Right renal pelvis (tissue), 4 donors: ENCODE measurements at places on chromosomes 2 and 18. TPM values are rescaled to one million over a fixed set of nuclear protein-coding genes. Genes with fewer than 3 reads are reported as not detected.

- no peak for DNase-seq
Observed at GRCh38 chr2:150156876-150157275, 330.6 kb downstream of the RND3 start.

- no peak for DNase-seq
Observed at GRCh38 chr2:182066400-182067087, 80.9 kb downstream of the PPP1R1C start.

DNA sequence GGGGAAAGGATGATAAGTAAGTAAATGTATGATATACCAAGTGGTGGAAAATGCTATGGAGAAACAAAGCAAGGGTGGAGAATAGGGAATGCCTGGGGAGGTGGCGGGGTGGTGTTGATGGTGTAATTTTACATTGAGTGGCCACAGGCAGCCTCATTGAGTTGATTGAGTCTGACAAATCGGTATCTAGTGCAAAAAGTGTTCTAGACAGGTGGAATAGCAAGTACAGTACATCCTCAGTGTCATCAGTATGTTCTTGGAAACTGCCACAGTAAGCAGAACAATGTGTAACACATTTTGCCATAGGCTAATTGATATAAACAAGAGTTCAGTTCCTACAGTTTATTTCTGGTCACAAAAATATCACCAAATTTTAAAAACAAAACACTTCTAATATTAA lies 46.4 kb downstream of the UGP2 start:
- no peak for DNase-seq

DNA sequence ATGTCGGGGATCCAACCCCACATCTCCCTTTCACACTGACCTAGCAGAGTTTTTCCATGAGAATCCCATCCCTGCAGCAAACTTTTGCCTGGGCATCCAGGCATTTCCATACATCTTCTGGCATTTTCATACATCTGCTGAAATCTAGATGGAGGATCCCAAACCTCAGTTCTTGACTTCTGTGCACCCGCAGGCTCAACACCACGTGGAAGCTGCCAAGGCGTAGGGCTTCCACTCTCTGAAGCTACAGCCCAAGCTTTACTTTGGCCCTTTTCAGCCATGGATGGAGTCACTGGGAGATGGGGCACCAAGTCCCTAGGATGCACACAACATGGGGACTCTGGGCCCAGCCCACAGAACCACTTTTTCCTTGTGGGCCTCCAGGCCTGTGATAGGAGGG lies 32.2 kb upstream of the TEX51 start:
- DNase-seq, result no peak

The LOXHD1 gene
- polyA plus RNA-seq, result 0.66 TPM

GRCh38 chr18:76389716-76390115 lies 105.3 kb downstream of the ZNF516 start:
- DNase-seq, result no peak

- DNase-seq, result no peak
Observed at GRCh38 chr2:100941646-100942240, 60.3 kb upstream of the RPL31 start.

The SERPINB12 gene
- 0.04 TPM for polyA plus RNA-seq

The CYTIP gene
- polyA plus RNA-seq, result 2.2 TPM

DNA sequence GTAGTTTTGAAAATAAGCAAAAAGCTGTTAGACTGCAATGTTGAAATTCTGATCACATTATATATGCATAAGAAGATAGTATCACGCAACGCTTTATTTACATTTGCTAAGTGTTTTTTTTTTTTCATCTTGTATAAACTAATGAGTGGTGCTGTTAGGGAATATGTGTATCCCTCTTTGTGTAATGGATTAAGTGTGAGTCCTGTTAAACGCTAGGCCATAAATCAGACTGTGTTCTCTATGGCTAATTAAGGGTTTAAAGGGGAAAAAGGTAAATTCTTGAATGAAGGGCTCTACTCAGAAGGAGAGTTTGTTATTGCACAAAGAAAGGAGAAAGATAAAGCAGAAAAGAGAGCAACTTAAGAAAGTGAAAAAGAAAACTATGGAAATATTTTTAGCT lies 4.8 kb upstream of the ASXL3 start:
- DNase-seq, result no peak

The ACMSD gene
- polyA plus RNA-seq, result 44.7 TPM

The RPL37A gene
- 2,170 TPM for polyA plus RNA-seq

The SULT1C4 gene
- 42.6 TPM for polyA plus RNA-seq

The MARCO gene
- polyA plus RNA-seq, result not detected

The EFHD1 gene
- polyA plus RNA-seq, result 95.8 TPM

DNA sequence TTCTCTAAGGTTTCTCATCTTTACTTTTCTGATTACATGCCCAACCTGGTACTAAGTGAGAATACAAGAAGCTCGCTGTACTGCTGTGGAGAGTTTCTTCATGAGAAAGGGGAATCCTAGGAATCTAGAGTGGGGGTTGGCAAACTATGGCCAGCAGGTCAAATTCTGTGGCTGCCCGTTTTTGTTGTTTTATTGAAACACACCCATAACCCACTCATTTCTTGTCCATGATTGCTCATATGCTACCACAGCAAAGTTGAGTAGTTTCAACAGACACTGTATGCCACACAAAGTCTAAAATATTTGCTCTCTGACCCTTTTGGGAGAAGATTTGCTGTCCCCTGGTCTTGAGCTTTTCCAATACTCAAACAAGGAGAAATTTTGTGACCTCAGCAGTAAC lies 58.8 kb downstream of the C2orf74 start:
- no peak for DNase-seq

GRCh38 chr2:15178946-15179345 lies 382.2 kb downstream of the NBAS start:
- no peak for DNase-seq

The RAB31 gene
- 35.6 TPM for polyA plus RNA-seq

GRCh38 chr2:47201224-47201623 lies 46.1 kb upstream of the STPG4 start:
- DNase-seq, result no peak

- DNase-seq, result no peak
Observed at GRCh38 chr2:231326404-231326803, 69.1 kb upstream of the B3GNT7 start.

DNA sequence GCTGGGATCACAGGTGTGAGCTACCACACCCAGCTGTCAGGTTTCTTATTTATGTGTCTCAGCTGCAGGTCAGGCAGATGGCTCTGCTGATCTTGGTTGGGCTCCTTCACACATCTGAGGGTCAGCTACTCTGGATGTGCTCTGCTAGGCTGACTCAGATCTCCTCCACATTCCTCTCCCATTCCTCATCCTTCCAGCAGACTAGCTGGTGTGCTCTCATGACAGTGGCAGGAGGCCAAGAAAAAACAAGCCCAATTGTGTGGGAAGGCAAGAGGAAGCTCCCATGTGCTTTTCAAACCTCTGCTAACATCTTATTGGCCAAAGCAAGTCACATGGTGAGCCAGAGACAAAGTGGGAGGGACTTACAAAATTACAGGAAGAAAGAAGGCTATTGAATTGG lies 11.7 kb upstream of the MSH6 start:
- DNase-seq, result no peak

The IL36G gene
- polyA plus RNA-seq, result not detected

The CROCC2 gene
- 0.03 TPM for polyA plus RNA-seq

The ANKRD36C gene
- polyA plus RNA-seq, result 13.4 TPM

- DNase-seq, result no peak
Observed at GRCh38 chr18:48800876-48801727, 149.7 kb downstream of the SMAD7 start.

DNA sequence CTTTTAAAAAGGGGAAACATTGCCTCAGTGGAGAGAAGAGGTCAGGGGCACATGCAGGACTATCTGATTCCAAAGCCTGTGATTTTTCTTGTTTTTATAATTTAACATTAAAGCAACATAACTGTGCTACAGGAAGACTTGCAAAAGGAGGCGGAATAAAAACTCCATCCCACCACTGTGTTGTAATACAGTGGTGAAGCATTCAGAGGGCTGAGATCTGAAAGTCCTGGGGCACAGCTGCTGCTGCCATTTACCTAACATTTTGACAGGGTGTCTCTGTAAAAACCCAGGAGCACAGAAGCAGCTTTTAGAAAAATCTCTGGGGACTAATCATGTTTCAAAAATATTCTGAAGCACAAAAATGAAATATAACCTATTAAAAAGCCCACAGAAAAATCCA lies 97.6 kb downstream of the GRB14 start:
- DNase-seq, result no peak

DNA sequence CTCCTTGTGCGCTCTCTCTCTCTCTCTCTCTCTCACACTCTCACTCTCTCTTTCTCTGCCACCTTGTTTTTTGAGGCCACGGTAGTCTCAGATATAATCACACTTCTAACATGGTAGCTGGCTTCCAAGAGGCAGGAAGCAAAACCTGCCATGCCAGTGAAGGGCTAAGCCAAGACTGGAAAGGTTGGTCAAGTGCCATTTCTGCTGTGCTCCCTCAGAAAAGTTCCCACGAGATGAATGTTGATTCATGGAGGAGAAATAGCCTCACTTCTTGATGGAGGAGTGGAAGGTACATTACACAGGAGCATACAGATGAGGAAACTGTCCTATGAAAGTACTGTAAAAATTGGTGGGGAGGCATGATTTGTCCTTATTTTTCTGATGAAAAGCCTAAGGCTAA lies 237.9 kb downstream of the XIRP2 start:
- no peak for DNase-seq

- no peak for DNase-seq
Observed at GRCh38 chr2:105926960-105927678, 182.4 kb downstream of the NCK2 start.

DNA sequence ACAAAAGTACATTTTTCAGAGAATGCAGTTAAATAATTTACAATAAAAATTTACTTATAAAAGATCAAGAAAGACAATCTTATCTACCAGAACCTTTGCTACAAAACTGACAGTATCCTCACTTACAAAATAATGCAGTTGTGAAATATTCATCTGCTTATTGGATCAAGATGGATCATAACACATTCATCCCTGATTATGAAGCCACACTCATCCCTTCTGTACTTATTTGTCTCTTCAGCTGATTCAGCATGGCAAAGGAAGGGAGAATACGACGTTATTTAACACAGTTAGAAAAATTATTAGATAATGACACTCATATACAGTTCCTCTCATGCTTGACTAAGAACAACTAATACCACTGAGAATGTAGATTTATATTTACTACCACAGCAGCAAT lies 46.4 kb downstream of the TCF4 start:
- DNase-seq, result no peak

The ITPRIPL1 gene
- polyA plus RNA-seq, result 4.9 TPM

- DNase-seq, result no peak
Observed at GRCh38 chr2:64423303-64423702, 30.7 kb upstream of the LGALSL start.

The ALPP gene
- not detected for polyA plus RNA-seq

- DNase-seq, result no peak
Observed at GRCh38 chr2:64841461-64841860, 147.7 kb upstream of the SLC1A4 start.

DNA sequence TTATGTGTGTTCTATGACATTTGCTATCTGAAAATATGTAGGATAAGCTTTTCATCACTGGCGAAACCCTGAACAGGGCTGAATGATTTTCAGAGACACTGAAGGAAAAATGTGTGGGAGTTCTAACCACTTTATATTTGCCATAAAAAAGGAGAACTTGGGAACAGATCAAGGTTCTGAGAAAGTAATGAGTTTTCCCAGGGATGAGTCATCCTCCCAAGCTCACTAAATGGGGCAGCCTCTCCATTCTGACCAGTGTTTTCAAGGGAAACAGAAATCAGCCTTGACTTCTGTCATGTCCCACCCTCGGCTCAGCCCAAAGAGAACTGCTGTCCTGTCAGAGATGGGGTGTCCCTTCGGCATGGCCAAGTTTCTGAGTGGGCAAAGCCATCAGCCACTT lies 2109.8 kb upstream of the CELF4 start:
- DNase-seq, result no peak

DNA sequence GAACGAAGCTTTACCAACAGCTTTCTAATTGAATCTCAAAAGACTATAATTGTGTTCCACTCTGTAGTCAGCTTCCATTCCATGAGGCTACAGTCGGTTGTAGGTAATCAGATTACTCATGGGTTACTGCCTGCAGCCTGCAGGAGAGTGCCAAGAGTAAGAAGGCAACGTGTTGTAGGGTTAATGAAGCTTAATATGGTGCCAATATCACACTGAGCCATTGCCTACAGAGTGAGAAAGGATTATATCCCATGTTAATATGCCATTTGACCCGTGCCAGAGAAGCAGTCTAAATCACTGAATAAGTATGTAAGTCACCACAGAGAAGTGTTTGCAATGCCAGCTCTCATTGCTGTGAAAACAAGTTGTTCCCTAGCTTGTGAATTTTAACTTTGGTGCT lies 734.5 kb upstream of the ACVR2A start:
- no peak for DNase-seq

The UGT1A7 gene
- polyA plus RNA-seq, result 0.03 TPM

The PPM1B gene
- polyA plus RNA-seq, result 81.0 TPM

The ANO7 gene
- 1.7 TPM for polyA plus RNA-seq

The OSBPL6 gene
- polyA plus RNA-seq, result 5.8 TPM

DNA sequence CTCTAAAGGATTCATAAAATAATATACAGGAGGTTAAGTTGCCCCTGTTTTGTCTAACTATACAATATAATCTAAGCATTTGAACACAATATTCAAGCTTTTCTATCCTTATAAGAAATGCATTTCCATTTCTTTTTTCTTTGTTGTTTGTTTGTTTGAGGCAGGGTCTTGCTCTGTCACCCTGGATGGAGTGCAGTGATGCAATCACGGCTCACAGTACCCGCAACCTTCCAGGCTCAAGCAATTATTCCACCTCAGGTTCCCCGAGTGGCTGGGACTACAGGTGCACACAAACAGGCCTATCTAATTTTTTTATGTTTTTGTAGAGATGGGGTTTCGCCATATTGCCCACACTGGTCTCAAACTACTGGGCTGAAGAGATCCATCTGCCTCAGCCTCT lies 307.8 kb downstream of the ZNF804A start:
- no peak for DNase-seq

- no peak for DNase-seq
Observed at GRCh38 chr2:39541011-39541930, 104.2 kb upstream of the MAP4K3 start.
